AG04450 (cell line): ENCODE measurements at places on chromosomes 7 and 10.

DNA sequence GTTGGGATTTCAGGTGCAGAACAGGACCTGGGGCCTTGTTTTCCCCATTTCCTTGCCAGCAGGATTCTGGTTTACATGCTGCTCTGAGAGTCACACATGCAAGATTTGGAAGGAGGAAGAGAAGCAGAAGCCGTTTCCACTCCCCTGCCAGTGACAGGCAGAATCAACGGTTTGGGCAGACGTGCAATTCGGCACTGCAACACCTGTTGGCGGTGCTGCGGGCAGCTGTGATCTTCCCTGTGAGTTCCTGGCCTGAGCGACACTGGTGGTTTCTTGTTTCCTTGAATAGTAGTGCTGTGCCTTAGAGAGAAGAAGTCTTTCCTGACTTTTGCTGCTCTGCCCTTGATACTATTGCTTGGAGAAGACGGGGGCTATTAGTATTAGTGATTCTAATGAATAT, 1126.2 kb downstream of the TYW1 start:
- DNase-seq, result no peak

DNA sequence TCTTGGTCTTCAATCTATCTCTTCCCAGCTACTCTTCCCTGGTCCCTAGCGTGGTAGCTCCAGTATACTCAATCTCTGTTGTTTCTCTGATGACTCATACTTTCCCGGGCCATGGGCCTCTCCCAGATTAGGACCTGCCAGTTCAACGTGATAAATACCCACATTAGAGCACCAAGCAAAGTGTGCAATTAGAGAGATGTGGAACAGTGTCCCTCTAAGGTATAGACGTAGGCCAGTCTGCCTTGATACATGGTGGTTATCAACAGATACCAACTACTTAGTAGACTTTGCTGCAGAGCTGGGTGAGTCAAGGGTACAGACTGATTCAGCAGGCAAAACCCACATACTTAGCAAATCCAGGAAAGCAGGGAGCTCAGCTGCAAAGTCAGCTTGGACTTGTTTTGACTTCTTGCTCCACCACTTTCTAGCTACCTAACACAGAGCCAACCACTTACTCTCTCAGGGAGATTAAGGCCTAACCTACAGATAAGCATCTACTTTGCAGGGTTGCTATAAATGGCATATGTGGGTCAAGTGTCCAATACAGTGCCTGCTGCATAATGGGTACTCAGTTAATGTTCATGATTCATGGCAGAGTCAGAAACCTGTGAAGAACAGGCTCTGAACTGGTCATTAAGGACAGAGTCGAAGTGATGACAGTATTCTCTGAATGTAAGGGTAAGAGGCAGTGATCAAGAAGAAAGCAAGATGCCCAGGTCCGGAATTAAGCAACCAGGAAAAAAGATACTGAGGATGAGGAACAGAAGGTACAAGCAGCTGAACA, 176.1 kb downstream of the CHN2 start:
- no peak for DNase-seq

- no peak for DNase-seq
These were observed 266.0 kb downstream of the AUTS2 start for GRCh38 chr7:69864274-69864673.

DNA sequence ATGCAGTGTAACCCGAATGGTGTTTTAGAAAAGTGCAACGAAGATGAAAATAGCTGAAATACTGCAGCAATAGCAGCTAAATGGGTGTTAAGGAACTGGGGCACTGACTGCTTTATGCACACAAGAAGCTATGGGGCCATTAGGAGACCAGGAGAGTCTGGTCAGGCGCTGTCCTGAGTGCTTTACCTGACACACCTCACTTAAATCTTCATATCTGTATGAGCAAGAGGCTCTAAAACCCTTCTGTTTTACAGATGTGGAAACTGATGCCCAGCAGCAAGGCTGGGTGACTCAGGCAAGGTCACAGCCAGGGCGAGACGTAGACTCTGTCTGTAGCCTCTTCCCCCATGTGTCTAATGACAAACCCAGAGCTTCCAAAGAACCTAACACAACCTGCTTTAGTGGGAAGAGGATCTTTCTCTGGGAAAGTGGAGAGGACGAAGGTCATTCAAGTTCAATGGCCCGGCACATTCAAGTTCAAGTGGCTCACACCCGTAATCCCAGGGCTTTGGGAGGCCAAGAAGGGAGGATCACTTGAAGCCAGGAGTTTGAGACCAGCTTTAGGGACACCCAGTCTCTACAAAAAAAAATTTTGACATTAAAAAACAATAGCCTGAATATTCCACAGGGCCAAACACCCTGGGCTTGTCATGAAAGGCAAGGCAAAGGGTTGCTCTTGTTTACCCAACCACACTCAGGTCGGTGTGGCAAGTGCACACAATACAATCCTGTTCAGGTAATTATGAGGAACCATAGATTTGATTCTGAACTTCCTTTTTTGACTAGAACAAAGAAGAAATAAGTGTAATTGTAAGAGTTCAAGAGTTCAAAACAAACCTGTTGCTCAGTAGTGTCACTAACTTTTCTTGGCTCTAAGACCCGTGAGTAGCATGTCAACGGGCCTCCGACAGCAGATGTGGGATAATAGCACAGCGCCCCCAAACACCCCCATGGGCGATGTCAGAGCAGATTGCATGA, 53.7 kb upstream of the KLF6 start:
- DNase-seq, result no peak

- DNase-seq, result no peak
These were observed 125.9 kb downstream of the TRRAP start for GRCh38 chr7:99004216-99004615.

GRCh38 chr7:96624954-96625353, 84.7 kb downstream of the SEM1 start:
- no peak for DNase-seq
